NCI-H1694 (cell line): ENCODE measurements at places on chromosomes 7 and 10.

- DNase-seq: no peak
These were observed 87.0 kb downstream of the LARP4B start for GRCh38 chr10:844552-844951.

- DNase-seq: no peak
These were observed 11.3 kb downstream of the CHCHD3 start for GRCh38 chr7:133070562-133070961.

GRCh38 chr10:6504296-6504695, 75.8 kb downstream of the PRKCQ start:
- no peak for DNase-seq

GRCh38 chr7:24968165-24968564, 11.8 kb downstream of the OSBPL3 start:
- no peak for DNase-seq

DNA sequence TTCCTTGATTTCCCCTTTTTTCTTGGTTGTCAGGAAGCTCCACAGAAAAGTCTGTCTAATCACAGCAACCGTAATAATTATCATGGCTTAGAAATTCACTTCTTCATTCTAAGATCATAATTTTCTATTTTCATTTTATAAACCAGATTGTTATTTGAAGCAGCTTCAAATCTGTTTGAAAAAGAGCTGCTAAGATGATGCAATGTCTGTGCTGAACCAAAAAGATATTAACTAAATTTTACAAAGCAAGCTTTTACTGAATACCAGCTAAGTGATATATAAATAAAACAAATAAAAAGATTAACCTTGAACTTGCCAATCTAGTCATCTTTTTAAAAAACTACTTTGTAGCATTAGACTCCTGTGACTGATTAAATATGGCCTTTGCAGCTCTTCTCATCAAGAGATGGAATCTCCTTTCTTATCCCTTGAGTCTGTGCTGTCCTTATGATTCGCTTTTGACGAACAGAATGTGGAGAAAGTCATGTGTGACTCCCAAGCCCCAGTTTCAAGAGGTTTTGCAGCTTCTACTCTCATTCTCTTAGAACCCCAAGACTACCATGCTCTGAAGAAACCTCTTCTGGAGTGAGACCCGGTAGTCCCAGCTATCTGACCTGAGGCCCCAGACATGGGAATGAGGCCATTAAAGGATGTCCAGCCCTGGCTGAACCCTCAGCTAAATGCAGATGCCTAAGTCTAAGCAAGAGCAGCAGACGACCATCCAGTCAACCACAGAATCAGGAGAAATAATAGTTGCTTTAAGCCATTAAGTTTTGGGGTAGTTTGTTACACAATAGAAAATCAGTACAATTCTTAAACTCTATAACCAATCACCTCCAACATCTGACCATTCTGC, 14.4 kb downstream of the NAMPT start:
- no peak for DNase-seq

DNA sequence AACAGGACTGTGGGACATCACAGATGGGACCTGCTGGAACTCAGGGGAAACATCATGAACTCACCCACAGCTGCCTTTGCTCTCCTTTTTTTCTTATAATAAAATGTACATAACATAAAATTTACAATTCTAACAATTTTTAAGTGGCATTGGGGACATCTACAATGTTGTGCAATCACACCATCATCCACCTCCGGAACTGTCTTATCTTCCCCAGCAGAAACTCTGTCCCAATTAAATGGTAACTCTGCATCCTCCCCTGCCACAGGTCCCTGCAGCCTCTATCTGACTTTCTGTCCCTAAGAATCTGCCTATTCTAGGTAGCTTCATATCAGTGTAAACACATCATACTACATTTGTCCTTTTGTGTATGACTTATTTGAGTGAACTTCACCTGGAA, 19.4 kb upstream of the TMEM72 start:
- no peak for DNase-seq

DNA sequence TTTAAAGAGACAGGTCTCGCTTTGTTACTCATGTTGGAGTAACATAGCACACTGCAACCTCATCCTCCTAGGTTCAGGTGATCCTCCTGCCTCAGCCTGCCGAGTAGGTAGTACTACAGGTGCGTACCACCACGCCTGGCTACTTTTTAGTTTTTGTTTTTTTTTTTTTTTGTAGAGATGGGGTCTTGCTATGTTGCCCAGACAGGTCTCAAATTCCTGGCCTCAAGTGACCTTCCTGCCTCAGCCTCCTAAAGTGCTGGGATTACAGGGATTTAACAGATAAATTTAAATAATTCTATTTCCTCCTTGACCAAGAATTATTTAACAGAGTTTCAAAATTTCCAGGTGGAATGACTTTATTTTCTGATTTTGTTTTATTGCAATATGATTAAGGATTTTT, 97.0 kb upstream of the OIT3 start:
- DNase-seq: no peak

- DNase-seq: no peak
These were observed 12.4 kb upstream of the CAMK2G start for GRCh38 chr10:73886661-73887293.

DNA sequence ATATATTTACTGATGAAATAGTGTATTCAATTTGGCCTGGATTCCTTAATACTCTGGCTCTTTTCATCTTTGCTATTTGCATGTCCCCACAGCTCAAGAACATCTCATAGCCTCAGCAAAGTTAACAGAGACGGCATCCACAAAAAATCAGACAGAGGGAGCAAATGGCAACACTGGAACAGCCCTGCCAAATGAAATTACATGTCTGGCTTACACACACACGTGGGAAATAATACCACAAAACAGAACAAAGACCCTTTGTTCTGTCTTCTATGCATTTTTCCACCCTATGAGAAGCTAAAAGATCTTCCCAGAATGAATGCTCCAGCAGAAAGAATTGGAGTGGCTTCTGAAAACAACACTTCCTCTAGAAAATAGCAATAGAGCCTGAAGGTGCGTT, 139.5 kb downstream of the ALOX5 start:
- no peak for DNase-seq

GRCh38 chr7:139825666-139826290, 3.3 kb upstream of the TBXAS1 start:
- DNase-seq: no peak

DNA sequence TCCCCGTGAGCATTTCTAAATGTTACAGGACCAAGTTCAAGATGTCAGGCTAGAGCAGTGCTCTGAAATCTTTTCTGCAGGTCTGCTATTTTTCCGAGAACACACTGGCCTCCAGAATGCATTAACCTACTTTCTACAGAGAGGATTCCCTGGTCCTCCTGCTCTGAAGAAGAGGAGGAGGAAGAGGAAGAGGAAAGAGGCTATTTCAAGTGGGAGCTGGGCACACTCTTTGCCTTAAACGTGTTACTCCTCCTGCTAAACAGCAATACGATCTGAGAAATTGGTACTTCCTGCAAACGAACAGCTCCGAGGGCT, 157.4 kb downstream of the FRMD4A start:
- DNase-seq: no peak

DNA sequence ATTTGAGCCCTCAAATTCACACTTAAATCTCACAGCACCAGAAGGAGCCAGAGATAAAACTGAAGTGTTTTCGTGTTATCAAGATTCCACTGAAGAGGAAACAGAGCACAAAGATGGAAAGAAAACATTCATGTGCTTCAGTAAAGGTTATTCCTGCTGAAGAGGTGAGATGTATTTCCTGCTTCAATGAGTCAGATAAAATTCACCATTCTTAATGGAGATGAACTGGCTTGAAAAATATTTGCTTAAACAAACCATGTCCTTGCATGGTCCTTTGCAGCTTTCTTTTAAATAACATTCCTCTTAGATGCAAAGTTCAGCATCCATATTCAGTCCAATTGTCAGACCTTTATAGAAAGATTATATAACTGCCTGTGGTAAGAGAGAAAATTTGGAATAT, 294.2 kb downstream of the IPMK start:
- DNase-seq: no peak
